Activated CD8-positive, alpha-beta memory T cell treated with anti-CD3 and anti-CD28 coated beads, Interleukin-2, amount 50 U/mL, for 4 hours (primary cell): ENCODE measurements at places on chromosomes 1 and 21.

DNA sequence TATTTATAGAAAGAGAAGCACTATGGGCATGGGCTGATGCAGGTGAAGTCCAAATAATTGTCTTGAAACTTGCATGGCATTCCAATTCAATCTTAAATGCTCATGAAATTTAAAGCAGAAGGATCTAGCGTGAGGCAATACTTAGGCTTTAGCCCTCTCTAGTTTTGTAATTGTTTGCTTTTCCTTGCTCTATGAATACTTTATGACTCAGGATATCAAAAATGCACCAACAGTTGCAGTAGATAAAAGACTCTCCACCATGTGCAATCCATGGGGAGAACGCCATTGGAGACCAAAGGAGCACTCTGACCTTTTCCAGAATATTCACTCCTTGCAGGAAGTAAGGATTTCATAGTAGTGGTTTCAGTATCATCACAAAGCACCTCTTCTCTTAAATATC lies 436.4 kb downstream of the LRRIQ3 start:
- no peak for DNase-seq

- DNase-seq = no peak
These were observed 33.7 kb downstream of the ZYG11B start for GRCh38 chr1:52759908-52760307.

GRCh38 chr1:242128951-242129502 lies 130.1 kb upstream of the MAP1LC3C start:
- DNase-seq = no peak

DNA sequence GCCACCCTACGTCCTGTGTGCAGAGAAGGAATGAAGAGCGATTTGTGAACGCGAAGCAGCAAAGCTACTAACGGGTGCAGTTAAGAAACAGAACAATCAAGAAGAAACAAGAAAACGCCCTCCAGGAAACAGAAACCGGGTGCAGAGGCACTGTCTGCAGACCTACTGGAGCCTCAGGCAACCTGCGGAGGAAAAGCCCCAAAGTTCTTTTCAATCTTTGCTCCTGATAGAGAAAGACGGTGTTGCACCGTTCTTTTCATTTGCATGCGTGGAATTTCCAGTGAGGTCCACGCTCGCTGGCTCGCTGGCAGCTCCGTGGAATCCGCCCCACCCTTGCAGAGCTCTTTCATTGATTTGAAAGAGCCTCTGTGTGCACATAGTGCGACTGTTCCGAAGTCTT lies 37.0 kb upstream of the PDE9A start:
- no peak for DNase-seq

DNA sequence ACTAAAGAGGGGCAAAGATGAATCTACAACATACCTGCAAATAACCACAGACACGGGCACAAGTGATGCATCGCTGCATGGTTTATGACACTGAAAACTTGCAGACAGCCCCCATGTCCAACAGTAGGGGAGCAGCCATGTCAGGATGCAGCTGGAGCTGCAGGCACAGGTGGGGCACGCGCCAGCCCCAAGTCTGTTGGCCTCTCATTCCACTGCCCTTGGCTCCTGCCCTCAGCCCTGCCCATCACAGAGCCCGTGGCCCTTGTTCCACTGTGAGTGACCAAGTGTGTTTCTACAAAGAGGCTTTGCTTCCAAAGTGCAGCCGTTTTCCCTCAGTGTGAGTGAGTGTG lies 3.2 kb upstream of the PADI4 start:
- no peak for DNase-seq

DNA sequence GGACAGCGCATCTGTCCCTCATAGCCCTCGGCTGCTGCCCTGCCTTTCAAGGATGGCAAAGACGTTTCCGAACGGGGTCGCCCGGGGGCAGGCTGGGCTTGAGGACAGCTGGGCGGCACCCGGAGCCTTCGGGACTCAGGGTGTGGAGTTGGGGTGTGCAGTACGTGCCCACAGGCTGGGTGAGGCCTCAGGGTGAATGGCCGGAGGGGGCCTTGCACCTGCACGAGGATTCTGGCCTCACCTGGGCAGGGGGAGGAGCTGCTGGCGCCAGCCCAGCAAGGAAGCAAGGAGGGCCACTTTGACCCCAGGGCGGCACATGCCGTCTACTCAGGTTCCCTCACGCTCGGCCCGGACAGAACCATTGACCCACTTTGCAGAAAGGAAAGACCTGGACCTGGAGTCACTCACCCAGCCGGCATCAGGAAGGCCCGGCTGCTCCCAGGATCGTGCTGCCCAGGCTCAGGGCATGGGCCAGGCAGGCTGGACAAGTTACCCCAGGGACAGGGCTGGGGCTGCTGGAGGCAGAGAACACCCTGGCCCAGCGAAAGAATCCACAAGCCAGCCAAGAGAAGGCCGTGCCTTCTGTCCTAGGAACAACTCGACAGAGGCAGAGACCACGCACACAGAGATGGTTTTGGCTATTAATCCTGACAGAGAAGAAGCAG lies 65.1 kb upstream of the TTC34 start:
- no peak for DNase-seq

DNA sequence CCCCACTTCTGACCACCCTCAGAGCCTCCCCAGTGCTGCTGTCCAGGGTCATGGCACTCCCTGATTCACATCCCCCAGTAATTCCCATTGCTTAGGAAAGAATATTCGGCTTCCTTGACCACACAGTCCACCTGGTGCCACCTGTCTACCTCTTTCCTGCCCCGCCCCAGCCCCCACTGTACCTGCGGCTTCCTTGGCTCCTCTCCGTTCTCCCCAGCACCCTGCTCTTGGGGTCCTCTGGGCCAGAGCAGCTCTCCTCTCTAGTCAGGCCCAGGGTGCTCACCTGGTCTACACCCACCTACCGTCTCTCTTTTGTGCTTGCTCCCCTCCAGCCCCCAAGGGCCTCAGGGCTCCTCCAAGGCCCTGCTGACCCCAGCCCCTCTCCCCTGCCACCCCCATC lies 142.6 kb downstream of the PEX14 start:
- DNase-seq = no peak

GRCh38 chr1:27475720-27476119 lies 14.2 kb downstream of the WASF2 start:
- DNase-seq = no peak

- no peak for DNase-seq
These were observed 17.8 kb upstream of the LRRC47 start for GRCh38 chr1:3814065-3814464.

GRCh38 chr1:218633238-218633988 lies 288.3 kb downstream of the TGFB2 start:
- DNase-seq = no peak

- no peak for DNase-seq
These were observed 3.2 kb downstream of the LRRC42 start for GRCh38 chr1:53949023-53949990.
